ENCODE measurements at places on chromosomes 3 and 15.

DNA sequence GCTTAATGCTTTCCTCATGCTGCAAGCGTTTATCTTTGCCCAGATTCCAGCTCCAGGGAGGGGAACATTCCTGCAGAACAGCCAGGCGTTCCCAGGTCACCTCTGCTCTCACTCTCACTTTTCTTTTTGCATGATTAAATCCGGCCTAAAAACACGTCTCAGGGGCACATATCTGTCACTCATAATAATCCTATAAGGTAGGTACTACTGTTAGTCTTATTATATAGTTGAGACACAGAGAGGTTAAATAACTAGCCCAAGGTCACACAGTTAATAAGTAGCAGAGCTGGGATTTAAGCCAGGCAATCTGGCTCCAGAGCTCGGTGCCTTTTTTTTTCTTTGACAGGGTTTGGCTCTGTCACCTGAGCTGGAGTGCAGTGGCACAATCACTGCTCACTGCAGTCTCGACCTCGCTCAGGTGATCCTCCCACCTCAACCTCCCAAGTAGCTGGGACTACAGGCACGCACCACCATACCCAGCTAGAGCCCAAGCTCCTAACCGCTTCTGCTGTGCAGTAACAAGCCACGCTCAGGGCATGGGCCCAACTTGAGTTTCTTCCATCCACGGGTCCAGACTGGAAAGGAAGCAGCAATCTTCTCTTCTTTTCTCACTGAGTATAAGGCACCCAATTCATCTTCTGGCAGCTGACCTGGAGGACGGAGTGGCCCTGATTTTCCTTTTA is 96.5 kb downstream of the LIPC start:
- DNase-seq, result no peak

DNA sequence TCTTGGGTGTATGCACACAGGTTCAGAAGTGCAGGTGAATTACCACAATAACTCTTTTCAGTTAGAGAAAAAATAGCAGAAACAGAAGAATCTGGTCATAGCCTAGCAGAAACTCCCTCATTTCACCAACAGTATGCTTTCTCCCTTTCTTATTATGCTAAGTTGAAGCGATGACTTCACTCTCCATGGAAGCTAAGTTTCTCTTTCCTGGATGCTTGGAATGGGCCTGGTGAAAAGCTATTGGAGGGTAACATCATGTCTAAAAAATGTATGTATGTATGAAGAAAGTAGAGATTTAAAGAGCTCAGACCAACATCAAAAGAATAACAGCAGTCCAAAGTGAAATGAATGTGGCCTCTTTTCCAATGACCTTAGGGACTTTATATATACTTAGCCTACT is 145.5 kb downstream of the TIGIT start:
- no peak for DNase-seq

DNA sequence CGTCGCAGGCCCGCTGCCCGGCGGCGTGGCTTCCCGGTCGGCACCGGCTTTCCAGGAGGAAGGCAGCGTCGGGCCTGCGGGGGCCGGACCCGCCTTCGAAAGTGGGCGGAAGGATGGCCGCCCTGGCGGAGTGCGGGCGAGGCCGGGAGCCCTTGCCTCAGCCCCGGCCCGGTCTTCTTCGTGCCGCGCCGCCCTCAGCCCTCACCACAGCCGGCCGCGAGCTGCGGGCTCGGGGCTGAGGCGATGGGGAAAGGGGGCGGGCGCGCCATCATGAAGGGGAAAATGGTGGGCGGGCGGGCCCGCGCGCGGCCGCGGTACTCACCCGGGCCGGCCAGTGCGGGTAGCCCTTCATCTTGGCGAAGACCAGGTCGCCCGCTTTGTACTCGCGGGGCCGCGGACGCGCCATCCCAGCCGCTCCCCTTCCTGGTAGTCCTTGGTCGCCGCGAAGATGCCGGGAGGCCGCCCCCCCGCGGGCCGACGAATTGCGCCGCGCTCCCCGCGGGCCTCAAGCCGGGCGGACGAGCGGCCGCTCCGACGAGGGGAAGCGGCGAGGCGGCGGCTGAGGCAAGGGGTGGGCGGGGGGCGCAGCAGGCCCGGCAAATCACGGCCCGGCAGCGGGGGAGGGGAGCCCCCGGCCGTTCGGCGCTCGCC is 489 bp downstream of the HDGFL3 start:
- peak; percentile 32 for DNase-seq

- no peak for DNase-seq
These were observed 369.0 kb downstream of the ULK4 start for GRCh38 chr3:41592753-41593510.

DNA sequence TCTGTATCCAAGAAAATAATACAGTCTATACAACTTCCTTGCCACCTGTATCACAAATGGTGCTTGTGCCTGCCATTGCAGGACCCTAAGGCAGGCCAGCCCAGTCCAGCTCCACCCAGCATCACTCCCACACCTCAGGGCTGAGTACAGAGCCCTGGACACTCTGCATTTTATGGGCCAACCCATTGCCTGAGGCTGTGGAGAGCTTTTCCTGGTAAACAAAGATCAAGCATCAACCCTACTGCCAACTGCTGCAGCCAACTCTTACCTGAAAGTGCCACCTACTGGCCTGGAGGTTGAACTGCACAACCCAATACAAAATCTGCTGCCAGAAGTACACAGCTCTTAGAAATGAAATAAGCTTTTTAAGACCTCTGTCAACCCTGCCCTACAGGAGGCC is 1082.2 kb downstream of the NAALADL2 start:
- DNase-seq, result no peak

DNA sequence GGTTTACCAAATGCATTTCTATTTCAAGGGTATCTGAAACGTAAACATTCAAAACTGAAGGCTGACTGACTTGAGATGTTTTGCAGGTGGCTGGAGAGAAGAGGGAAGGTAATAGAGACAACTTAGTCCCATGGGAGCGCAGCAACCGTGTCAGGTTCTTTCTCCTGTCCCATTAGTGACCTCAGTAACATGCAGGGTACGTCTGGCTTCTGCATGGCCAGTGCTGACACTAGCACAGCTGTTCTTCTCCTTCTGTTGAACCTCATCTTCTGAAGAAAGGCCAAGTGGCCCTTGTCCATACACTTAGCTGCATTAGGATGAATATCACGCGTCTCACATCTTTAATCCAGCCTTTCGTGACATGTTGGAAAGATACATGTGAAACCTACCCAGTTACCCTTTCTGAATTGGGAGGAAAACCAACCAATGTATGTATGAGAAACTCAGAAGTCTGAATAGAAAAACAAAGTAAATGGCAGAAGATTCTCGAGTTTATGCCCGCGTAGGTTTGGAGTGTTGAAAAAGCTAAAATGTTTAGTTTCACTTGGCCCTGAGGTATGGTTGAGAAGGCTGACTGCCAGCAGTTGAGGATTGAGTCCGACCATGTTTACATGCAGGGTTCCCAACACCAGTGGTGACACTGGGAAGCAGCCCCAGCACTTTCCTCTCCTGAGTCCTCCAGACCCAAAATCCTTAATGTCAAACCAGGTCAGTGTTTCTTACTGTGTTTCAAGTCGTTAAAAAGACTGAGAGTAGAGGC is 10.3 kb downstream of the NCBP2 start:
- no peak for DNase-seq

GRCh38 chr3:187770224-187770623 is 25.0 kb upstream of the BCL6 start:
- no peak for DNase-seq

DNA sequence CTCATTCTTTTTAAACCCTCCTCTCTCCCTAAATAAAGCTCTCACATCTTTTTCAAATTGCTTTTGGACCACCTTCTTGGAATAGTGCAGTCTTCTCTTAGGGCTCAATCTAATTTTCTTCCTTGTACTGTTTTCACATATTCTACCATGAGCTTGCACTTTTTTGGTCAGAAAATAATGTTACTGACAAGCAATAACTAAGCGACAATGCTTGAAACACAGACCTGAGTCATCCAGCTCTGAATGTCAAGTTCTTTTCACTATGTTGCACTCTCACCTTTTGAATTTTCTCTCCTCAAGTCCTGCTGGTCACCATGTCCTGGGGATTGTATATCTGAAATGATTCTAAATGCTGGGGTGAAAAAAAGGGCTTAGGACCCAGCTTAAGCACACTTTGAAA is 8.9 kb downstream of the TNFAIP8L3 start:
- no peak for DNase-seq

DNA sequence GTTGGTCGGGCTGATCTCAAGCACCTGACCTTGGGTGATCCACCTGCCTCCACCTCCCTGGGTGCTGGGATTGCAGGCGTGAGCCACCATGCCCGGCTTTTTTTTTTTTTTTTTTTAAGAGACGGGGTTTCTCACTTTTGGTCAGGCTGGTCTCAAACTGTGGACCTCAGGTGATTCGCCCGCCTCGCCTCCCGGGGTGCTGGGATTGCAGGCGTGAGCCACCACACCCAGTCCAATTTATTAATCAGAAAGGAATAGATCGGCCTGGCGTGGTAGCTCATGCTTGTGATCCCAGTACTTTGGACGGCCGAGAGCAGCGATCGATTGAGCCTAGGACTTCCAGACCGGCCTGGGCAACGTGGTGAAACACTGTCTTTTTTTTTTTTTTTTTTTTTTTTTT is 13.9 kb upstream of the GOLGA8M start:
- no peak for DNase-seq

DNA sequence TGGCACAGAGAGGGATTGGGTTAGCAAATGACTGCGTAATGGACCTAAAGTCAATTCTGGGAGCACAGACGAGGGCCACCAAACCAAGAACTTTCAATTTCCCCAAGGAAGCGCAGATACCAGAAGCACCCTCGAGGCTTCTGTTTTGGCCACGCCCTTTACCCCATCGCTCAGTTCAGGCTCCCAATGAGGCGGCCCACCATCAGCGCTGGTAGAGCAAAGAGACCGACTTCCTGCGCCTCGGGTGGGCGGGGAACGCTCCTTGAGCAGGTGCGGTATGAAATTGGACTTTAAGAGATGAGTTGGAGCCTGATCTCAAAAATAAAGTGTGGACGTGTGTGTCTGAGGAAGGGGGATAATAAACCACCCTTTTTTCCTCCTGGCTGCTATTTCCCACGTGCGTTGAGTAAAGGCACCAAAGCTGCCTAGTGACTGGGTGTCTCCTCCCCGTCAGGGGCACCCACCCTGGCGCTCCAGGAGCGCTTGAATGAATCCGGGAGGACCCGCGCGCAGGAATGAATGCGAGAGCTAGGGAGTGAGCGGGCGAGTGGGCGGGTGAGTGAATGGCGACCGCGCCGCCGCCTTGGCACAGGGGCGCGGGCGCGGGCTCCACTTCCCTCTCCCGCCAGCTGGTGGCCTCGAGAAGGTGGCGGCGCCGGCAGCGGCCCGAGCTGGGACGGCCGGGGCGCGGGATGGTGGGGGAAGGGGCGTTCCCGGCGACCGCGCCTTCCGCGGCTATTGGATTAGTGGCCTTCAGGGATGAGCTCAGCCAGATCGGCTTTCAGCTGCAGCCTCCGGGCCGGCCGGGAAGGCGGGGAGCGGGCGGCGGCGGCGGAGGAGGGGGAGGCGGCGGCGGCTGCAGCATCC is at the start of gene SPSB4:
Gene SPSB4, plus strand, starts transcription at position 772 of the 867 bp plus-strand sequence. CDS start 14,758 bp downstream, outside the sequence.
- peak; percentile 87 for DNase-seq

- no peak for DNase-seq
These were observed 158.8 kb downstream of the POLR2M start for GRCh38 chr15:57865294-57865693.

- DNase-seq, result no peak
These were observed 99.3 kb upstream of the SLC24A5 start for GRCh38 chr15:48021336-48022086.

GRCh38 chr3:193905541-193906396 is 230.2 kb upstream of the HES1 start:
- peak; percentile 96 for DNase-seq

DNA sequence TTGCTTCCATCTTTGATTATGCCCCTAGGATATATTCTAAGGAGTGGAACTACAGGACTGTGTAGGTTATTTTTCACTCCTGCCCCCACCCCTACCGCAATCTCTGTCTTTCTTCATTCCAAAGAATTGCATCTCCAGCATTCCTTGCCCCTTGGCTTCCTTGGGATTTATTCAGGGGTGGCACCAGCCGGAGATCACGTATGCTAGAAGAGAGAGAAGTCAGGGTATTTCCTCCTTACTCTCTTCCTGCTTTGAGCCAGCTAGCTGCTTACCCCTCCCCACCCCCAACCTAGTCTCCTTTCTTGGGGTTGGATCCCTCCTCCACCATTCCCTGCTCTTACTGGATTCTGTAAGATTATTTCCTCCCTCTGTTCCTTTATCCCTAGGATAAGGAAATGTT is 35.0 kb upstream of the DENND4A start:
- no peak for DNase-seq

- DNase-seq, result no peak
These were observed 56.0 kb upstream of the HACD2 start for GRCh38 chr3:123640740-123641462.

- DNase-seq, result no peak
These were observed 129.3 kb upstream of the TPM1 start for GRCh38 chr15:62913246-62913645.

- no peak for DNase-seq
These were observed 24.1 kb downstream of the CCDC54 start for GRCh38 chr3:107401301-107401700.

- no peak for DNase-seq
These were observed 33.1 kb downstream of the ZNF592 start for GRCh38 chr15:84781495-84781894.

DNA sequence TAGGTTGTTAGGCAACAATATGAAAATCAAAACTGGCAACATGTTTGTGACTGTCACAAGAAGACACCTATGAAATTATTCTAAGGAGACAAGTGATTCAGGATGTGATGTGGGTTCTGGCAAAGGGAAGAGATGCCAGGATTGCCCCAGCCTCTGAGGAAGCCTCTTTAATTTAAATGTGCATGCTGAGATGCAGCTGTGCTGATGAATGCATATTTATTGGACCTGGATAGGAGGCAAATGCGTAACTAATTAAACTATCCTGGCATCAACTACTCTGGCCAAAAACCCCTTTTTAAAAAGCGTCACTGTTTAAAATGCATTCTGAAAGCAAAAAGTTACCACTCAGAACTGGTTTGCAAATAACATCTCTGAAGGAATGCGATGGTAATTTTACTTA is 176.5 kb upstream of the DPH6 start:
- DNase-seq, result no peak

GRCh38 chr3:128294999-128295468 is 141.8 kb downstream of the EEFSEC start:
- no peak for DNase-seq

DNA sequence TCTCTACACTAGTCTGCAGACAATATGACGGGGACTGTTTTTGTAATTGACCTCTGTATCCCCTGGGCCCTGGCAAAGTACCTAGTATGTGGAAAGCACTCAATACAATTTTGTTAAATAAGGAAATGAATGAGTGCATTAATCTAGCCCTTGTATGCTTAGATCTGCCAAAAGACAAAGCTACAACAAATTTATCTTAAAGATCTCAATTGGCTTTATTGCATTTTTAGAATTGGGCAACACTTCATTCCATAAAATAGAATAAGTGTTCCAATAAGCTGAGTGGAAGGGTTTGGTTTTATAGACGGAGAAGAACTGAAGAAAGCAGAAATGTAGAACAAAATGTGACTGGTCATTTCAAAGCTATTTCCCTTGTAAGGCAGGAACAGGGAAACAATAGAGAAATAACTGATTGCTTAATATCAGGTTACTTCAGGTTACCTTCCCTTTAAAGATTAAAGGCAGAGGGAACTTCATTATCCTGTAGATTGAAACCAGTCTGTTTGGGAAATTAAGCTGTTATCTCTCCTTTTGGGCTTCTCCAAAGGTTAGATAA is 108.3 kb upstream of the MME start:
- no peak for DNase-seq

All from SW480 (cell line).